LHCN-M2 (cell line): ENCODE measurements at places on chromosomes 7 and 10. TPM values are rescaled to one million over a fixed set of nuclear protein-coding genes. Genes with fewer than 3 reads are reported as not detected.

GRCh38 chr10:56646329-56647111 lies 285.5 kb upstream of the ZWINT start:
- DNase-seq = no peak

DNA sequence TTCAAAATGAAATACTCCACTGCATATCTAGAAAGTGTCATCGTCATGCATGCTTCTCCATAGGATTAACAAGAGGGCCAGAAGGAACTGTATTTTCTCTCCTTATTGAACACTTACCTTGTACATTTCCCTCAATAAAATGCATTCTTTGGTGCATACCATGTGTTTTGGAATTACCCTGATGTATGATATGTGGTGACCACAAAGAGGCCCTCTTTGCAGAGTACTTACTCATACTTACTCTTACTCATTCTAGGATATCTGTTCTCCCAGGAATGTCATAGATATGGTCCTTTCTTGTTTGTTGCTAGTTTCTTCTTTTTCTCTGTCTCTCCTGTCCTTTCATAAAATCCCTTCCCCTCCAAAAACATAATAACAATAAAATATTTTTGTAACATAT lies 1087.1 kb upstream of the POT1 start:
- DNase-seq = no peak

GRCh38 chr10:129654461-129654860 lies 187.4 kb downstream of the MGMT start:
- no peak for DNase-seq

DNA sequence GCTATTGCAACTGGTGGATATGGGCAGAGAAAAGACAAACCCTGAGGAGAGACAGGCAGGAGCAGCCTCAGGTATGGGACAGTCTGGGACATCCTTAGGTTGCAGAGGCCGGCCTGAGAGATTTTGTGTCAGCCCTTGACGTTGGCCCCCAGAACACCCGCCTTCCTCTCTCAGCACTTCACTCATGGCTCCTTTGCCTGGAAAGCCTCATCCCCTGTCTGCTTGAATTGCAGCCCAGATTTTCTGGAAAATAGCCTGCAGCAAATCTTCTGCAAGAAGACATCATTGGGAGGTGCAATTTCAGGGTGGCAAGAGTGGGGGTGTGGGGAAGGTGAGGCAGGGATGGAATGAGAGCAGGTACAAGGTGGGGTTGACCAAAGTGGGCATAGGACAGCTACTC lies 2.2 kb upstream of the FRMD4A start:
- no peak for DNase-seq

DNA sequence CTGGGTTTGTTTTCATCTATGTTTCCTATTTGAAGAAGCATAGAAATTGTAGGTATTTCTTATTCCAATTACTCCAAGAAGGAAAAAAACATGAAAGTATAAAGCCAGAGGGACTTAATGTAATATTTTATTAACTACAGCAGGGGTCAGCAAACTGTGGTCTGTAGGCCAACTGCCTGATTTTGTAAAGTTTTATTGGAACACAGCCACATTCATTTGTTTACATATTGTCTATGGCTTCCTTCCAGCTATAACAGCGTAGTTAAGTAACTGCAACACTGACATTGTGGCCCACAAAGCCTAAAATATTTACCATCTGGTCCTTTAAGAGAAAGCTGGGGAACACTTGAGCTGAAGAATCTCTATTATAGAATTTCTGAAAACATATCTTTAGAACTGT lies 306.2 kb downstream of the BICC1 start:
- DNase-seq = peak; percentile 83

Gene ANXA8L1
- not detected in 2 replicates for total RNA-seq

- DNase-seq = no peak
Measured at GRCh38 chr10:131162211-131162610, 149.3 kb downstream of the TCERG1L start.
